ENCODE measurements at places on chromosomes 12 and 14. TPM values are rescaled to one million over a fixed set of nuclear protein-coding genes. Genes with fewer than 3 reads are reported as not detected.
A peak's percentile ranks its signal among the peaks of the same experiment; 100 is the strongest.

GRCh38 chr12:28258998-28259397 lies 68.7 kb downstream of the CCDC91 start:
- no peak for DNase-seq

DNA sequence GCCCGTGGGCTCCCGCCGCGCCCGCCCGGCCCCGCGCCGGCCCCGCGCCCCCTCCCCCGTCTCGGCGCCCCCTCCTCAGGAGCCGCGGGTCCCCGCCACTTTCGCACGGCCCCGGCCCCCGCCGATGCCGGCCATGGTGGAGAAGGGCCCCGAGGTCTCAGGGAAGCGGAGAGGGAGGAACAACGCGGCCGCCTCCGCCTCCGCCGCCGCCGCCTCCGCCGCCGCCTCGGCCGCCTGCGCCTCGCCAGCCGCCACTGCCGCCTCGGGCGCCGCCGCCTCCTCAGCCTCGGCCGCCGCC lies 263 bp downstream of the RCOR1 start:
- DNase-seq: no peak

- peak; percentile 75 for DNase-seq
Measured at GRCh38 chr12:124506145-124506831, 61.1 kb downstream of the NCOR2 start.

GRCh38 chr12:113453330-113453729 lies 18.3 kb downstream of the LHX5 start:
- DNase-seq: no peak

DNA sequence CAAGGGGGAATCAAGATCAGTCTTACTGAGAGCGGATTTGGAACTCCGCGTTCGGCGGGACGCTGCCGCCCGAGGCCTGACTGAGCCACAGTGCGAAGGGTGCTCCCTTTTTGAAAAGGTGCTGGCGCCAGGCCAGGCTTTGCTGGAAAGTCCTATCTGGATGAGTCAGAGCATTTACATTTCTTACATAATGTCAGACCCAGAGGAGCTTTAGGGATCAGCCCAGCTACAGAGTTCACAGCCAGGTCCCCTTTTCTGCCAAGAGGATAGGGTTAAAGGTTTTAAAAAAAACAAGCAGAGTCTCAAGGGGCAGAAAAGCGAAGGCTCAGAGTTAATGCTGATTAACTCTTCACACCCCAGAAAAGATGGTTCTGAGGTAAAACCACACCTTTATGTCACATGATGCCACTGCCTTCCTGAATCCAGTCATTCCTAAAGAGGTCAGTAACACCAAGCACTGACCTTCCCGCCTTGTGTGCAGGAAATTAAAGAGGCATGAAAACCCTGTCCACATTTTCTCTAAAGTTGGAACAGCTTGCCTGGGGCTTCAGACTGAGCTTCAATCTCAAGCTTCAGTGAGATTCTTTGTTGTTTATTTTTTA lies 11.7 kb upstream of the FBXL14 start:
- peak; percentile 69 for DNase-seq

DNA sequence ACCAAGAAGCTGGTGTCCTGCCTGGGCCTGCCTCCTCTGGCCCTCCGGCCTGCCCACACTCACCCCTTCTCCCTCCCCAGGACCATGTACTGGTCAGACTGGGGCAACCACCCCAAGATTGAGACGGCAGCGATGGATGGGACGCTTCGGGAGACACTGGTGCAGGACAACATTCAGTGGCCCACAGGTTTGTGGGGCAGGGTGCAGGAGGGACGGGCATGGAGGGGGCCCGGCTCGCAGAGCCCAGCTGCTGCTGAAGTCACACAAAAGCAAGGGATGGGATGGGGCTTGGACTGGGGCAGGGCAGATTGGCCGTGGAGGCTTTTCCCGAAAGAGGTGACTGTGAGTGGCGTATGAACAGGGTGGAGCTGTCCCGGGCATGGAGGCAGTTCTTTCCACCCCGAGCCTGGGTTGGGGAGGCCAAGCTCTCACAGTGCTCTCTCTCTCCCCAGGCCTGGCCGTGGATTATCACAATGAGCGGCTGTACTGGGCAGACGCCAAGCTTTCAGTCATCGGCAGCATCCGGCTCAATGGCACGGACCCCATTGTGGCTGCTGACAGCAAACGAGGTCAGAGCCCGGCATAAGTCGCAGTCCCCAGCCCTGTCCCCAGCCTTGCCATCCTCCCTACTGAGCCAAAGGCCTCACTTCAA lies 7.8 kb upstream of the NXPH4 start:
- DNase-seq: no peak

- no peak for DNase-seq
Measured at GRCh38 chr12:2386566-2386965, 333.8 kb downstream of the CACNA1C start.

GRCh38 chr12:129964826-129965457 lies 61.1 kb upstream of the TMEM132D start:
- DNase-seq: no peak

DNA sequence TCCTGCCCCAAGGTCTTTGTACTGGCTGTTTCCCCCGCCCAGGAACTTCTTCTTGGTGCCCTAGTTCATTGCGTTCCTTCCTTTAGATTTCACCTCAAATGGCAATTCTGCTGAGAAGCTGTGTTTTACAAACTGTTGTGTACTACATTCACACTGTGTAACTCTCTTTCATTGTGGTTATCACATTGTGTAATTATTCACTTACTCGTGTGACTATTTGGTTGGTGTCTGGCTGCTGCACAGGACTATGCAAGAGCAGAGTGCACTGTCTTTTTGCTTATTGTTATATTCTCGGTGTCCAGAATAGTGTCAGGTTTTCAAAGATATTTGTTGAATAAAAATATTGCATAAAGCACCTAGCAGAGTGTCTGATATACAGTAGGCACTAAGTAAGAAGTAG lies 177.2 kb upstream of the PRICKLE1 start:
- DNase-seq: no peak

The FZD10 gene
- total RNA-seq: not detected

The STX2 gene
- 30.7 TPM for total RNA-seq

The SRRM4 gene
- not detected for total RNA-seq

The TMEM132C gene
- total RNA-seq: not detected

The RNU4-1 gene
- 7,155 TPM for total RNA-seq

The REC8 gene
- total RNA-seq: 29.6 TPM

Measured in endothelial cell of umbilical vein (primary cell).